Activated CD8-positive, alpha-beta T cell treated with anti-CD3 and anti-CD28 coated beads for 36 hours (primary cell): ENCODE measurements at places on chromosomes 11 and 22.

DNA sequence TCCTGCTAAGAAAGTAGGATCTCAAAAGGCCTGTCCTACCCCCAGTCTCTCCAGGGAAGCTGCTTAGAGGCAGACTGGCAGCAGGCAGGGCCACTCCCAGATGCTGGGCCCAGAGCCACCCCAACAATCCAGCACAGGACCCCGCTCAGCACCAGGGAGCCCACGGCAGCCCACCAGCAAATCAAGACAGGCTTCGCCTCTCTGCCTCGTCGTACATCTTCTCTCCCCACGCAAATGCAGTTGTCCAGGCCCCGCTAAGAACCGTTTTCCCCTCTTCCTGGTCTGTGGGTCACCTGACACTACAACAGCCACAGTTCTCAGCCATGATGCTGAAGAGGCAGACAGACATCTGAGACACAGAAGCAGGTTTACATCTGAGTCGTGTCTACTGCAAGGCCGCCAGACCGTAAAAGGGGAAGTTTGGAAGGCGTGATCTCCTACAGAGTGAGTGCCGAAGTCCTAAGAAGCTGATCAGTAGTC lies 51.1 kb downstream of the IGSF9B start:
- DNase-seq, result no peak

DNA sequence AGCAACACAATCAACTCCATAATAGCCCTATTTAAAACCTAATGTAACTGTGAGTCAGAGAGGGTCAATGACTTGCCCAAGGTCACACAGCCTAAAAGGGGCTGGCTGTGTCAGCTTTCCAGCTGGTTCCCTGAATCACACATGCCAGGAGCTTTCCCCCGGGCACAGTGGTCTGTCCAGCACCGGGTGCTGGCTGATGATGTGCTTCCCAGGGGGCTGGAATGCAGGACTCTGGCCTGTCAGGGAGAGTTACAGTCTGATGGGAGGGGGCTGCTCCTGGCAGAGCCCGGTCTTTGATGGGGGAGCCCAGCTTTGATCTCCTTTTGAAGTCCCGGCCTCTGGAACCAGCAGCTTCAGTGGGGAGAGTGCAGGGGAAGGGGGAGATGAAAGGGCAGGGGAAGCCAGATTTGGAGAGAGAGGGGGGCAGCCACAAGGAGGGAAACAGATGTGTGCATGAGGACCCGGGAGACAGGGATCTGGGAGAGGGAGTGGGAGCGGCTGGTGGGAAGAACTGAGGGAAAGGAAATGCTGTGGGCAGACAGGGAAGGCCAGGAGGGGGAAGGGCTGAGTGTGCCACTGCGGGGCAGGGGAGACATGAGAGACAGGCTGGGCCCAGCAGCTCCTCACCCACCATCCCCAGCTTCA lies 102.7 kb downstream of the NECTIN1 start:
- DNase-seq, result no peak

GRCh38 chr22:39317084-39317774 lies 2.2 kb downstream of the RPL3 start:
- peak; percentile 67 for DNase-seq

DNA sequence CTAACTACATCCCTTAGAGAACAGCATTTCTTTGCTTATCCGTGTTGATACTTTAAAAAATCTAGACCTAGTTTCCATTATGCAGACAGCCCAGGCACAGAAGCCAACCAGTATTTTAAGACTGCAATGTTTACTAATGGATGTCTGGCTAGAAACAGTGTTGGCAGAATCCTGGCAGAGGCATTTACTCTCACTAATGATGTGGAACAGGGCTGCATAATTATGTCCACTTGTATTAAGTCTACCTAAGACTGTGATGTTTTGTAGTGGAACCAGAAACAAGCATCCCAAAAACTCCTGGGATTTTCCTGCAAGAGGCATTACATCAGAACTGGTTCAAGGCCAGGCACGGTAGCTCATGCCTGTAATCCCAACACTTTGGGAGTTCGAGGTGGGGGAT lies 50.2 kb upstream of the PICALM start:
- DNase-seq, result no peak

DNA sequence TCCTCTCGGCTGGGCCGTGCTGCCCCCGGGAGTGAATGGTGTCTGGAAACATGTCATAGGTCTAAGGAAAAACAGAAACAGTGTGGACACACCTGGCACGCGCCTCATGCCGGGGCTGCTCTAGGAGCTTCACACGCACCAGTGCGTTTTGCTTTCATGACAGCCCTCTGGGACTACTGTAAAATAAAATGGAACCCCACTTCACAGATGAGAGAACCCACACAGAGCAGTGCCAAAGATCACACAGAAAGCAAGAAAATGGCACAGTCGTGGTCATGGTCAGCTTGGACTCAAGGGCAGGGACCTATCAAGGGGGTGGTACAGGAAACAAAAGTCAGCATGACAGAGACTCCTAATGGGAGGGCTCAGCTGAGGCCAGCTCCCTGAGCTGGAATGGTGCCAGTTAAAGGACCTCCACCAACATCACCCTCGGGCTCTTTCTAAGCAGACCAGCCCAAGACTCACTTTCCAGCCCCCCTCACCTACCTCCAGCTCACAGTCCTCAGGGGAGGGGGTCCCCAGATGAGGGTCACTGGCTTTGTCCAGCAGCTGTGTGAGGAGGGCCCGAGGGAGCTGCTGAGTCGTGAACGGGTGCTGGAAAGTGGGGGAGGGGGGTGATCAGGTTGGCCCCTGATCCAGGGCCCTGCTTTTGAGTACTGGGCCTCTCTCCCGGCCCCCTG lies 3.3 kb downstream of the MAP4K2 start:
- no peak for DNase-seq

- DNase-seq, result no peak
Measured at GRCh38 chr11:12764187-12764914, 90.1 kb downstream of the TEAD1 start.

DNA sequence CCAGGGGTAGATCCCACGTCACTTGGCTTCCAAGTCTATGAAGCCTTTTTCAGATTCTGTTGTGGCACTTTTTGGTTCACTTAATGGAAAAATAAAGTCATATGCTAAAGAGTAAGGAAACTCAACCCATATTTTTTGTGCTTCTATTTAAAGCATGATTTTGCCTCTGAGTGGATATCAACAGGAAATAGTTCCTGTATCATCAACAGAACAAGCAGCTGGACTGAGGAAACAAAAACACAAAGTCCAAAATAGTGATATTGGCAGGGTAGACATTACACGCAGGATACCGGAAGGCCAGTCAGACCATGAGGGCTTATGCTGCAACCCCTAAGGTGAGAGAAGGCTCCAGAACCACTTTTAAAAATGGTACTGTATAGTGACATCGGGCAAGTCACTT lies 248.3 kb upstream of the ANO5 start:
- DNase-seq, result no peak

DNA sequence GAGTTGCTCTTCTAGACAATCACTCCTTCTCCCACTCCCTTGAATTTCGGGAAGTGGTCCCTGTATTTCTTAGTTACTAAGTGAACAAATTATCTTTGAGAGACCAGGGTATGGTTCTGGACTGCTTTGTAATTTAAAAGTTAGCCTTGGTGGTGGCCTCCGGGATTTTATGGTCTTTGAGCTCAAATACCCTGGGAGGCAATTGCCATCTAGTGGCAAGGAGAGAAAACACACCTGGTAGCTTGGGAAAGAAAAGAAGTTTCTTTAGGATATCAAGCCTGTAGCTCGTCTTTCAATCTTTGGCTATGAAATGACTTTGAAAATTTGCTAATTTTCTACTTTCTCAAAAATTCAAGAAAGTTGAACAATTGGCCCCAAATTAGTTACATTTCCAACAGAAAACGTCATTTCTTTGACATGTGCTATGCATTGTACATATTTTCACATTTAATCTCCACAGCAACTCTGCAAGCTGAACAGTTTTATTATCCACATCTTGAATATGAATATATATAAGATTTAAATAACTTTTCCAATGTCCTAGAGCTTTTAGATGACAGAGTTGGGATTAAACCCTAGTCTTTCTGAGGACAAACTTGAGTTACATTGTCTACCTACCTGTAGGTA lies 39.1 kb downstream of the MMP27 start:
- peak; percentile 23 for DNase-seq

GRCh38 chr11:57513452-57513795 lies 2.1 kb downstream of the SLC43A1 start:
- no peak for DNase-seq

DNA sequence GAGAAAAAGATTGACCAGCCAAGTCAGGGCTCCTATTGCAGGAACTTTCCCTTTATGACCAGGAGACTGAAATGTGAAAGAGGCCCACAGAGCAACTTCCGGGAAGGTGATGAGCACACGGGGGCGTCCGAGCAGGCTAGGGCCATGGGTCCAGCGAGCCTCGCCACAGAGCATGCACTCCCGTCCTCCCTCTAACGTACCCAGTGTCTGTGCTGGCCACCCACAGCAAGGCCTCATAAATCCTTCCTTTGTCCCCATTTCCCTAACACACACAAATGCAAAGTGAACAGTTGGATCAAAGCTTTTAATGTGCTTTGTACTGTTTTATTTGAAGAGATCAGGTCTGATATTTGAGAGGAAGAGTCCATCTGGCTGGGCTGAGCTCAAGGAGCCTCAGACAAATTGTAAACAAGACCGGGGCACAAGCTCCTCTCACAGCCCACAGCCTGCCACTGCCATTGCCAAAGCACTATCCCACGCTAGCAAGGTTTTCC lies 44.3 kb downstream of the BLID start:
- DNase-seq, result no peak

DNA sequence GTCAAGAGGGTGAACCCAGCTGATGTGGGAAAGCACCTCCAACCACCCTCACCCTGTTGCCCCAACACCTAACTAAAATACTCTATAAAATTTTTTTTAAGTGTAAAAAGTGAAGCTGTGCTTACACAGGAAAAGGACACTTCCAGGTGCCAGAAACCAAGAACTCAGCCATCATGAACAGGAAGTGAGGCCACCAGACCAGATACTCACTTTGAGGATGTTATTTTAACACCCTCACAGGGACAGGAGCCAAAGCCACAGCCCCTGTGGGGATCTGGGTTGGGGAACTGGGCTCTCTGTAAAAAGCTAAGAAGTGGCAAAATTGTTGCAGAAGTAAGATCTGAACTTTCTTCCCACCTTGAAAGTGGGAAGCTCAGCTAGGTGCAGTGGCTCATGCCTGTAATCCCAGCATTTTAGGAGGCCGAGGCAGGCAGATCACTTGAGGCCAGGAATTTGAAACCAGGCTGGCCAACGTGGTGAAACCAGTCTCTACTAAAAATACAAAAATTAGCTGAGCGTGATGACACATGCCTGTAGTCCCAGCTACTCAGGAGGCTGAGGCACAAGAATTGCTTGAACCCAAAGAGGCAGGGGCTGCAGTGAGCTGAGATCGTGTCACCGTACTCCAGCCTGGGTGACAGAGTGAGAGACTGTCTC lies 3.8 kb downstream of the RSPH14 start:
- DNase-seq, result peak; percentile 67

DNA sequence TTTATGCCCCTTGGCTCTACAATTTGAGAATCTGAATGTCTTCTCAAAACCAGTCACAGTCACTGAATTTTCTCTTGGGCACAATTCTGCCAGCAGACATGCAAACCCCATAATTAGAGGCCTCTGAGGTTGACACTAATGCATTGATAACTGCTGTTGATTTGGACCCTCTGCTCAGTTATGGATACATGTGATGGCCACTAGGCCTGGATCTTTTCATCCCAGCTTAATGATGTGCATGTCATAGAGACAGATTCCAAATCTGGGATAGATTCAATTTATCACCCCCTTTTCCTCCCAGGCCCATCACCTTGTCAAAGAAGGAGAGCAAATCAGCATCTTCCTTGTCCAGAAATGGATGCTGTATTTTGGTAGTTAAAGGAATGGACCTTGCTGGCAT lies 92.2 kb downstream of the C11orf91 start:
- no peak for DNase-seq

GRCh38 chr11:22828373-22828772 lies 1.2 kb downstream of the SVIP start:
- DNase-seq, result no peak

- DNase-seq, result no peak
Measured at GRCh38 chr11:74257959-74258553, 53.4 kb downstream of the P4HA3 start.

DNA sequence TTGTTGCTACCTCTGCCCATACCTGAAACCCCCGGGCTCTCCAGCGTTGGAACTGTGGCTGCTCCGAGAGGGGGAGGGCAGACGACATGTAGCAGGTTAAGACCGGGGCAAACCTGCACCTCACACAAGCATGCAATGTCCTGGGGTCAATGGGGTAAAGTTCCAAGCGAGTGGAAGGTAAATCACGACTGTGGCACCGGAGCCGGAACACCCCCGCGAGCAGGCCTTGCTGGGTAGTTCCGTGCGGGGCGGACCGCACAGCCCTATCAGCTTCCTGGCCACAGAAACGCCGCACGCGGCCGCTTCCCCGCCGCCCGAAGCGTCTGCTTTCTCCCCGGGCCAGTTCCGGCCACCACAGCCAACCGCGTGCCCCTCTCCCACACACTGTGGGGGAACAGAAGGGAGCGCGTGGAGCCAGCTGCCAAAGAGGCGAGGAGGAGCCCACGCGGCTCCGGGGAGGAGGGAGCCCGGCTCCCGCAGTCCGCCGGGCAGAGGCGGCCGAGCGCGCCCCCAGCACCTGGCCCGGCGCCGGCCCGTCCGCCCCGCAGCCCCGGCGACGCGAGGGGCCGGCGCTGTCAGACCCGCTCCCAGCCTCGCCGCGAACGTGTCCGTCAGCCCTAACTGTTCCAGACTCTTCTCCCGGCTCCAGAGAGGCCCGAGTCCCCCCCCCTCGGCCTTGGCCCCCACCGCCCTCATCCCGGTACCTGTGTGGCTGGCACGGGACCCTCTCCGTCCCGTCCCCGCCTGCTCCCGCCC lies 1.6 kb downstream of the SPTBN2 start:
- DNase-seq, result peak; percentile 41

DNA sequence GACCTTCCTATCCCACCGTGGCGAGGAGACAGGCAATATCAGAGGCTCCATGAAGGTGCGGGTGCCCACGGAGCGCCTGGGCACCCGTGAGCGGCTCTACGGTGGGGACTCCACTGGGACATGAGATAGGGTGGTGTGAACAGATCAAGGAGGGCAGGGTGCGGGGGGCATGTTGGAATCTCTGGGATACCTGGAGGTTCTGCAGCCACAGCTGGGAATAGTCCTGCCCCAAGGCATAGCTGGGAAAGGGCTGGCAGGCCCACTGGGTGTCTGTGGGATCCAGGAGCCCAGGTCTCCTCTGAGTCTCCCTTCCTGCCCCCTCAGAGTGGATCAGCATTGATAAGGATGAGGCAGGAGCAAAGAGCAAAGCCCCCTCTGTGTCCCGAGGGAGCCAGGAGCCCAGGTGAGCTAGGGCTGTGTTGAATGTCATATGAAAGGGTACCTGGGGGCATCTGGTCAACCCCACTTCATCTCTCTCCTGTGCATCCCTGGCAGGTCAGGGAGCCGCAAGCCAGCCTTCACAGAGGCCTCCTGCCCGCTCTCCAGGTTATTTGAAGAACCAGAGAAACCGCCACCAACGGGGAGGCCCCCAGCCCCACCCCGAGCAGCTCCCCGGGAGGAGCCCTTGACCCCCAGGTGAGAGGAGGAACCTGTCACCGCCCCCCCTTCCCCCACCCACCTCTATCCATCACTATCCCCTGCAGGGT lies 8.5 kb downstream of the PHOX2A start:
- no peak for DNase-seq
